A172 (cell line): ENCODE measurements at places on chromosomes 2 and 18. TPM values are rescaled to one million over a fixed set of nuclear protein-coding genes. Genes with fewer than 3 reads are reported as not detected.
A peak's percentile ranks its signal among the peaks of the same experiment; 100 is the strongest.

ERMN gene
- not detected in 2 replicates for total RNA-seq

GRCh38 chr2:218020966-218021535 lies 18.3 kb upstream of the TNS1 start:
- no peak for DNase-seq

GRCh38 chr2:204686406-204686805 lies 141.1 kb downstream of the PARD3B start:
- DNase-seq, result no peak

PID1 gene
- 6.9 and 8.1 TPM in 2 replicates for total RNA-seq

GRCh38 chr2:210633699-210634098 lies 77.3 kb downstream of the CPS1 start:
- DNase-seq, result no peak

ALPI gene
- not detected in 2 replicates for total RNA-seq

DNA sequence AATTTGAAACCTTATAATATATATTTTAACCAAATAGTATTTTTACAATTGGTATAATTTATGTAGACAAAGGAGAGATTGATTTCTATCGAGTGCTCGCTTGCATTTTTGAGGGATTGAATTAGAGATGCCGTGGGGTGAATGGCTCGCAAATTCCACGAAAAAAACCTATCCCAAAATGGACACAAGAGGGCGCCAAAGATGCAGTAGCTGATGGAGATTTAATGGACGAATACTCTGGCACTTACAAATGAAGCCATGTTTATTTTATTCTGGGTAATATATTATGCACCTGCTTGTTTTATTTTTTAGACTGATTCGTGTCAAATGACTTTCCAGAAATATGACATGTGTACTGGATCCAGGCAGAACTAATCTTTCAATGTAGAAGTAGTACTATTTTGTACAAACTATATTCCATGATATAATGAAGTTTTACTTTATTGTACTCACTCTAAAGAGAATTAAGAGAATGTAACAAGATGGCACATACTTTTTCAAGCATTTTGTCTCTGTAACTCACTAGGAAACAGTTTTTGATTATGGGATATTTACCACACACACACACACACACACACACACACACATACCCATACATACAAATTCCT lies 505.4 kb downstream of the PLCL1 start:
- DNase-seq, result peak; percentile 69

DCDC2C gene
- not detected in 2 replicates for total RNA-seq

ROCK1 gene
- 24.6 and 30.8 TPM in 2 replicates for total RNA-seq

UGT1A10 gene
- total RNA-seq, result not detected in 2 replicates

GRCh38 chr2:65299246-65299645 lies 71.6 kb downstream of the ACTR2 start:
- peak; percentile 80 for DNase-seq

LYG1 gene
- not detected in 2 replicates for total RNA-seq

CLEC4F gene
- total RNA-seq, result not detected in 2 replicates

DNA sequence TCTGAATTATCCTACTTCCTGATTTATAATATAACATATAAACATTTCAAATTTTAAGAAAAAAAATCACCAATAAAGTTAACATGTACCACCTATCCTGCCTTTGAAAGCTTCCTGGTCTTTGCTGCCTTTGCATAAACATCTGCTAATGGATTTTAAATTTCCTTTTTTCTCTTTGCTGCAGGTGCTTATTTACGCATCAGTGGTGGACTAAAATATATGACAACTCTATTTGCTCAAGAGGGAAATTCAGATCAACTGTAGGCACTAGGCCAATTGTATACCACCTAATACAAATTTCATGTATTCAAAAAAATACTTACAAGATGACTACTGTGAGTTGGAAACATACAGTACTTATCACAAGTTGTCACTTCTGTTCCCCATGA lies 57.2 kb downstream of the RAD51AP2 start:
- DNase-seq, result no peak

- DNase-seq, result peak; percentile 78
Observed at GRCh38 chr2:237704501-237705434, 77.4 kb downstream of the LRRFIP1 start.

CKAP2L gene
- 18.0 and 21.0 TPM in 2 replicates for total RNA-seq

BOLL gene
- total RNA-seq, result not detected in 2 replicates

CAPN14 gene
- total RNA-seq, result not detected in 2 replicates

DNA sequence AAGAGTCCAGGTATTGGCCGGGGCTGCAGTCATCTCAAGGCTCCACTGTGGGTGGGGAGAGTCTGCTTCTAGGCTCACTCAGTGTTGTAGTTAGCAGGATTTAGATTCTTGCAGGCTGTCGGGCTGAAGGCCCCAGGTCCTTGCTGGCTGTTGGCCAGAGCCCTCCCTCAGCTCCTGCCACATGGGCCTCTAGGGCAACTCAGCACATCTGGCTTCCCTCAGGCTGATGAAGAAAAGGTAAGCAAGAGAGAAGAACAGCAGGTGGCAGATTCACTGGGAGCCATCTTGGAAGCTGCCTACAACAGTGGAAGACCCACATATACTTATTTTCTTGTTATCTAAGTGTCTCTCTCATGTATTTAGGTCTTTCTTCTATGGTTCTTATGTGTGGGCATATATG lies 4.3 kb downstream of the MRPS9 start:
- no peak for DNase-seq

GRCh38 chr2:199738727-199739412 lies 112.1 kb downstream of the FTCDNL1 start:
- DNase-seq, result peak; percentile 28

- DNase-seq, result no peak
Observed at GRCh38 chr2:197236816-197237215, 73.8 kb downstream of the ANKRD44 start.

DNA sequence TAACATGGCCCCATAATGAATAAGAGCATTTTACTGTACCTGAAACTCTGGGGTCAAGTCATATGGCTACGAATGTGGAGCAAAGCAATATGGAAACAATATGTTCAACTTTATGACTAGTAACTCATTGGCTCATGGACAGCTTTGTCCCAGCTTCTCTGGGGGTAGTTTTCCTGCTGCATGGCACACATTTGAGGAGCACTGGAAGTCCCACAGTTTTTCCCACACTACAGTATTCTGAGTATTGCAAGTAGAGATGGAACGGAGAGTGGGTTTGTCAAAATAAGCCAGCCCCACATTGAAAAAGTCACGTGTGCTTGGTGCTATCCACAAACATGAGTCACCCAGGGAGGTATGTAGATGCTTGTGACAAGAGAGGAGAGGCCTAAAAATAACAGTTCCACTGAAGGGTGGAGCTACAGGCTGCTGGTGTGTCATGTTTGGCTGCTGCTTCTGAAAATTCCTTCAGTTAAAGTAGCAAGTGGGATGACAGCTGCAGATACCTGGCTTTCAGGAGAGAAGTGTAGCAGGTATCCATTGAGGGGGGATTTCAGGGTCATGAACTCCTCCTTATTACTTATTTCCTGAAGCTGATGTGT lies 48.2 kb upstream of the CTAGE1 start:
- peak; percentile 97 for DNase-seq

- peak; percentile 26 for DNase-seq
Observed at GRCh38 chr2:99420031-99420430, 69.8 kb downstream of the REV1 start.

DNA sequence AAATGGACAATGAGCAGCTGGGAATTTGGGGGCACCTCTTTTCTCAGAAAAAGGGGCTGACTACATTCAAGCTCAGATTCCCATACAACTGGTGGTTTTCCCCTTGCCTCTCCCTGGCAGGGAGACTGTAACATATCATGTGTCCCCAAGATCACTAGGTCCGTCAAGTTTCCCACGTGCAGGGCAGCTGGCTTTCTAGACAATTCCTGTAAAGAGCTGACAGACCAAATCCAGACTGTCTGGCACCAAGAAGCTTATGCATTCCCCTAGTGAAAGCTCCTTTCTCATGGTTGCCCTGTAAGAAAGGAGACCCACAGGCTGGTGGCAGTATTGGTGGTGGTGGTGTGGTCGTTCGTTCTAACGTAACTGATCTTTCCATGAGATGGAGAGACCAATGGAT lies 48.8 kb downstream of the THUMPD2 start:
- DNase-seq, result no peak

GRCh38 chr2:94869552-94870439 lies 1.4 kb upstream of the TEKT4 start:
- no peak for DNase-seq

- DNase-seq, result no peak
Observed at GRCh38 chr2:172226244-172227061, 123.8 kb upstream of the DLX2 start.

- peak; percentile 4 for DNase-seq
Observed at GRCh38 chr18:29226213-29226612, 1049.3 kb upstream of the CDH2 start.

EFHD1 gene
- total RNA-seq, result 0.24 and 1.1 TPM in 2 replicates

CD302 gene
- 9.2 and 10.0 TPM in 2 replicates for total RNA-seq

GRCh38 chr18:79910563-79911343 lies 40.7 kb downstream of the SLC66A2 start:
- no peak for DNase-seq
